Activated CD4-positive, alpha-beta T cell treated with anti-CD3 and anti-CD28 coated beads, Interleukin-2, amount 50 U/mL, for 24 hours (primary cell): ENCODE measurements at places on chromosomes 2 and 18.

- no peak for DNase-seq
Observed at GRCh38 chr2:9707008-9707407, 76.2 kb upstream of the YWHAQ start.

- no peak for DNase-seq
Observed at GRCh38 chr2:42900289-42900891, 108.0 kb upstream of the HAAO start.

GRCh38 chr2:96760986-96761832 is 507 bp downstream of the CNNM4 start:
- no peak for DNase-seq

DNA sequence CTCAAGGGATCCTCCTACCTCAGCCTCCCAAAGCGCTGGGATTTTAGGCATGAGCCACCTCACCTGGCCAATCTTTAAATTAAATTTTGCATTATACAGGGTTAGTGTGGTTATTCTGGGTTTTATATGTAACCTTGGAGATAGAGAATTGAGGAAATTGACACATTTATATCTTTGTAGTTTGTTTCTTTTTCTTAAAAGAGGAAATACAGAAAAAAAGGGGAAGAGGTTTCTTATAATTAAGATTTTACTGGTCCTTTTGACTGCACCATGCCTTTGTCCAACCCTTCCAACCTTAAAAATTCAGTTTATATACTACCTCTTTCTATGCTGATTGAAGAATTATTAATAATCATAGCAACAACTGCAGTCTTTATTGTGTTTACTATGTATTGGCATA is 210.1 kb upstream of the STON1 start:
- DNase-seq: no peak

DNA sequence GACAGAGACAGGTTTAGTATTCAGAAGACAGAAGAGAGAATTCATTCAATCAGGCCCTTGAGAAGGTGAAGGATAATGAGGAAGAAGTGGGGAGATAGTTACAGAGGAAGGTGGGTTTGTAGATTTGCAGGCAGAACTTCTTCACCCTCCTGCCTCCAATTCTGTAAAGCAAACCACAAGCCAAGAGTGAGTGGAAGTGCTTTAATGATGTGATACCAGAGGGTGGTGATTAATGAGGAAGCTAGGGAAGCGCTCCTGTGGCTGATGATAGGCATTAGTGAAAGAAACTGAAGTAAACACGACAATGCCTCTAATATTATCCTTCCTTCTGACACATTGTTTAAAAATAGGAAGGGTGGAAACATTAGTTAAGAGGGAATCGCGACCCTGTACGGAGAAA is 78.2 kb downstream of the CAPN13 start:
- no peak for DNase-seq

- DNase-seq: no peak
Observed at GRCh38 chr18:3075491-3075890, 62.5 kb upstream of the LPIN2 start.

- no peak for DNase-seq
Observed at GRCh38 chr2:134669731-134670669, 48.8 kb downstream of the TMEM163 start.

DNA sequence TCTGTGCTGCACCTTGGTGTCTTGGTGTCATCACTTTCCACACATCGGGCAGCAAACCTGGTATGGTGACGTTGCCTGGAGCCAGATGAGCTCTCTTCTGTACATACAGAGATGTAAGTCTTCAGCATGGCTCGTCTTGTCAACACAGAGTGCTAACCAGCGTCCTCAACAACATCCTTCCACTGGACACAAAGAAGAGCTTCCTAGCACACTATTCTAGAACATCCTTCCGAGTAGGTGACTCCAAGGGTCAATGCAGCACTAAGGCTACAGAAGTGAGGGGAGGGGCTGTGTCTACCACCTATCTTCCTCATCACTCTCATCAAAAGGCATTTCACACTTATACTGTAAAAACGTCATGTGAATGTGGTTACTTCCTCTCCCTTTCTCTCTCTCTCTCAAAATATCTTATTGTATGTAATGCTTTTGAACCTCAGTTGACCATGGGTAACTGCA is 108.1 kb upstream of the SLC1A4 start:
- DNase-seq: no peak

DNA sequence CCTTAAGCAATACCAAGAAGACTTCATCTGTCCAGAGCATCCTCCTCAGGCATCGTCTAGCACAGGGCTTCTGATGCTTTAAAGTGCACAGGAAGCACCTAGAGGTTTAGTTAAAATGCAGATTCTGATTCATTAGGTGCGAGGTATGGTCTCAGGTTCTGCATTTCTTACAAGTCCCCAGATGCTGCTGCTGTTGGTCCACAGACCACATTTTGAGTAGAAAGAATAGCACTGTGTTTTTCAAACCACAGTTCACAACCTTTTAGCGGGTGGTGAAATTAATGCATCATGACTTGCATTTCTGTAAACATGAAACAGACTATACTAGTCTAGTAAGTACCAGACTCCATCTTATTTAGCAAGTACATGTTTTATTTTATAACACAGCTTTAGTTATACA is 134.6 kb downstream of the TMEFF2 start:
- no peak for DNase-seq

- DNase-seq: no peak
Observed at GRCh38 chr2:151437630-151438029, 27.9 kb downstream of the RIF1 start.

GRCh38 chr2:221637851-221638250 is 65.7 kb upstream of the EPHA4 start:
- DNase-seq: no peak

DNA sequence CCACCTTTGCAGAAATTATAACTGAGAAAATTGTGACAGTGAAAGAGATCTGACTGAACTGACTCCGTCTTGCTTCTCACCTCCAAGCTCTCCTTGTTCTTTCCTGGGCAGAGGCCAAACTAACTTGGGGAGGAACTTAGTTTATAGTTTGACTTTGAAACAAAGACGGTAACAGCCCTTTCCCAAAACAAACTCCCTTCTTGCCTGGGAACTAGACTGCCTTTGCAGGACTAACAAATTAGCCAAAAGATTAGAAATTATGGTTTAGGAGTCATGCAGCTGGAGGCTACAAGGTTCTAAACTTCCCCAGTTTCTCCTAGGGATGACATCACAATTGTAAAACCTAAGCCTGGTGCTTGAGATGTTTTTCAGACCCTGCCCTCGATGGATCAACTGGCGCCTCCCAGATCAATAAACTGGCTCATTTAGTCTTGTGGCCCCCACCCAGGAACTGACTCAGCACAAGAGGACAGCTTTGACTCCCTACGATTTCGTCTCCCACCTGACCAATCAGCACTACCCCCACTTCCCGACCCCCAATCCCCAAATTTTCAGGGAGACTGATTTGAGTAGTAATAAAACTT is 137.7 kb downstream of the ALPK2 start:
- no peak for DNase-seq

DNA sequence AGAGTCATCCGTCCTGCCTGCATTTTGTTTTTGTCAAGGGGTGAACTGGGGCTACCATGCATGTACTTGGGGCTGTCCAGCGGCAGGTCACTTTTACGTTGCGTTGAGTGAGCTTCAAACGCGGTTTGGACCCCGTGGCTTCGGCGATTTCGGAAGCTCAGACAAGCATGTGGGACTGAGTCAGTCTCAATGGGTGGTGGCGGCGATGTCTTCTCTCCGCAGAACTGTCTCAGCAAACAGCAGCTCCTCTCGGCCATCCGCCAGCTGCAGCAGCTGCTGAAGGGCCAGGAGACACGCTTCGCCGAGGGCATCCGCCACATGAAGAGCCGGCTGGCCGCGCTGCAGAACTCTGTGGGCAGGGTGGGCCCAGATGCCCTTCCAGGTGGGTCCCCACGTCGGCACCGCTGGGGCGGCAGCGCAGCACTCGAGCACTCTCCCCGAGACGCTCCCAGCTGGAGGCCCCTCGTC is 21.3 kb downstream of the FBLN7 start:
- DNase-seq: no peak

DNA sequence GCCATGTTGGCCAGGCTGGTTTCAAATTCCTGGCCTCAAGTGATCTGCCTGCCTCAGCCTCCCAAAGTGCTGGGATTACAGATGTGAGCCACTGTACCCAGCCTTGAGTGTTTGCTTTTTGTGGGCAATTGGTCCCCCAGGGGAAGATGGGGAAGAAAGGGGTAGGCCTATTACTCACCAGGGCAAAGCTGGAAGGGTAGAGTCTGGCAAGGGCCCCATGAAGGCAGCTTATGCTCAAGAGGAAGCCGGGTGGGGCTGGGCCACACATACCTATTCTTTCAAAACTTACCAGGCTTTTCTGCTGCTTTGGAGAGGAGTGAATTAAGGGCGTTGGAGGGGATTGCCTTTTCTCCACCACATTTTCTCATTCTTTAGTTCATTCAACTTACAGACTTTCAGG is 24.5 kb upstream of the CD28 start:
- no peak for DNase-seq

DNA sequence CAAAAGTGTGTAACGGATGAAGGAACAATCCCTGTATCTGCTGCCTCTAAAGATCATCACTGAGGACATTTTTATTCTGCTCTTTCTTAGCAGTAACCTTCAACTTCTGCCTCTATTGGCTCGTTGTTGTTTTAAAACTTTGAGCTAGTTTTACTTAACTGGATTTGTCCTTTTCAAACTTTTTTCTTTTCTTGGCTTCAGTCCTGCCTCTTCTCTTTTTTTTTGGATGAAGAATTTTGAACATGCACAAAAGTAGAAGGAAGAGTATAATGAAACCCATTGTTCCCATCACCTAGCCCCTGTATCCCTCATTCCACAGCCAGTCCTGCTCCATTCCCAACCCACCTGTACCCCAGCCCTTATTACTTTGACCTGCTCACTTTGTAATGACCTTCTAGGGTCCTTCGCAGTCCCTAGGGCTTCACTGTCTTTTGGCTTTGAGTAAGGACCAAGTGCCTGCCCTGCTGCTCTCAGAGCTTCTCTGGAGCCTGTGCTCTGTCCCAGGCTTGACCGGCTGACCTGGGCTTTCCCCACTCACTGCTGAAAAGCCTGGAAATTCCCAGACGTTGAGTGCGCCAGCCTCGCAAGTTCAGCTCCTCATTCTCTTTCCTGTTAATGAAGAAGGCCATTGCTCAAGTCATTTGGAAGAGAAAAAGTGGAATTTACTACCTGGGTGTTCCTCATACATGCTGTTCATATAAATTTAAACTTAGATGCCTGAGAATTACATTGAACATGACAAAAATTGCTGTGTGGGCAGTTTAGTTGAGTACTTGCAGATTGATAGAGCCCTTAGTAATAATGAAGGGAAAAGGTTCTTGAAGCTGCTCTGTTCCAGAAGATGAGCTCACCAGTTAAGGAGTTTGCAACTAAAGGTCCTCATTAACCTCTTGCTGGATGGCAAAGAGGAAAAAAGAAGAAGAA is 149.3 kb upstream of the ALPP start:
- DNase-seq: no peak

DNA sequence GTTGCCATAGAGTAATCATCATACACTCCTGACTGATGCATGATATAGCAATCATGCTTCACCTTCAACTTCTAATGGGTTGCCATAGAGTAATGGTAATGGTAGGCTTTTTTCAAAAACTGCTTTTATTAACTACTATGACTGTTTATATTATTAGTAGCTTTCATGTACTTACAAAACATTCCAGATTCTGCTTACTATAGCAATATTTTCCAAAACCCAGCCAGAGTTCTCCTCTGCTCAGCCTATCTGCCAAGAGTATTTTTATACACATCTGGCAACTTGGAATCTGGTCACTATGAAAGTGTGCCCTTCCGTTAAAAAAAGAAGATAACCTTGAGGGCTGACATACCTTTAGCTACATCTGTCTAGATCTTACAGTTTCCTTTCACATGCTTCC is 5.0 kb upstream of the UNC80 start:
- no peak for DNase-seq

- no peak for DNase-seq
Observed at GRCh38 chr2:230910546-230911177, 14.4 kb downstream of the GPR55 start.

GRCh38 chr2:133085646-133086045 is 415.6 kb upstream of the LYPD1 start:
- no peak for DNase-seq

GRCh38 chr2:10370390-10370789 is 67.7 kb downstream of the HPCAL1 start:
- no peak for DNase-seq

GRCh38 chr2:124814968-124815745 is 790.1 kb downstream of the CNTNAP5 start:
- DNase-seq: no peak

GRCh38 chr2:145100301-145100700 is 580.4 kb upstream of the ZEB2 start:
- no peak for DNase-seq

GRCh38 chr18:22505141-22505591 is 87.5 kb upstream of the CTAGE1 start:
- DNase-seq: no peak

GRCh38 chr2:111896024-111896423 is 2.4 kb upstream of the MERTK start:
- DNase-seq: no peak

GRCh38 chr2:25257032-25257552 is 84.6 kb downstream of the DNMT3A start:
- no peak for DNase-seq

DNA sequence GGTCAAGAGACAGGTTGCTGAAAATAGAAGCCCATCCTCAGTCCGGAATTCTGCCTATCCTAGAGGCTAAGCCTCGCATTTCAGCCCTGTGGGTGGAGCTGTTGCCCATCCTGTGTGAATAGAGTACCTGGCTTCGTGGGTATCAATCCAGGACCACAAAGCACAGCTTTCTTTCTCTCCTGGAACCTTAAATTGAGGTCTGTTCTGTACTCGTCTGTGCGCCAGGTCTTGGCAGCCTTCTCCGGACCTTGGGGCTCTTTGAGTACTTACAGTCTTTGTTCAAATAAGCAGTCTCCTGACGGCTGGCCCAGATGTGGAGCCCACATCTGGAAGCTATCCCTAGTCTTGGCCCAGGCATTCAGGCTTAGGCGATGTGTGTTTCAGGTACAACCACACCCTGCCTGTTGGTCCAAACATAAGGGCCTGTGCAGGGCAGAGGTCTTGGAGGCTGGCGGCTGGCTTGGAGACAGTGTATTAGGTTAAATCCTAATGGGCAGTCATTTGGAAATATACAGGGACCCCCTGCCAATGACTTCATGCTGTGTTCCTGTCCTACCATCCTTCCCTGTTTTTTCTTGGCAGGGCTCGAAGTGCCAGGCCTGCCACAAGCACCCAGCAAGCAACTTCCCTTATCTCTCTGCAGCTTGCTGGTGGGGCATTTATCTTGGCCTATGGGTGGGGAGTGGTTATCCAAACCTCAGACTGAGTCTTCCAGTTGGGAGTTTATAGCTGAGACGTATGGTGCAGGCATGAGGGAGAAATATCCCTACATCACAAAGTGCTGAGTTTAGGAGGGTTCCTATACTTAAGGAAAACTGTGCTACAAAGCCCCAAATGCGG is 294.1 kb downstream of the BCL2 start:
- DNase-seq: no peak

GRCh38 chr2:212535996-212536816 is 2.4 kb downstream of the ERBB4 start:
- no peak for DNase-seq

- no peak for DNase-seq
Observed at GRCh38 chr2:124607679-124608078, 582.6 kb downstream of the CNTNAP5 start.

GRCh38 chr2:159292157-159292556 is 5.7 kb upstream of the WDSUB1 start:
- DNase-seq: no peak
